Activated naive CD4-positive, alpha-beta T cell treated with Interleukin-2 at 50 U/mL for 16 hours (primary cell): ENCODE measurements at places on chromosomes 5 and 9.

DNA sequence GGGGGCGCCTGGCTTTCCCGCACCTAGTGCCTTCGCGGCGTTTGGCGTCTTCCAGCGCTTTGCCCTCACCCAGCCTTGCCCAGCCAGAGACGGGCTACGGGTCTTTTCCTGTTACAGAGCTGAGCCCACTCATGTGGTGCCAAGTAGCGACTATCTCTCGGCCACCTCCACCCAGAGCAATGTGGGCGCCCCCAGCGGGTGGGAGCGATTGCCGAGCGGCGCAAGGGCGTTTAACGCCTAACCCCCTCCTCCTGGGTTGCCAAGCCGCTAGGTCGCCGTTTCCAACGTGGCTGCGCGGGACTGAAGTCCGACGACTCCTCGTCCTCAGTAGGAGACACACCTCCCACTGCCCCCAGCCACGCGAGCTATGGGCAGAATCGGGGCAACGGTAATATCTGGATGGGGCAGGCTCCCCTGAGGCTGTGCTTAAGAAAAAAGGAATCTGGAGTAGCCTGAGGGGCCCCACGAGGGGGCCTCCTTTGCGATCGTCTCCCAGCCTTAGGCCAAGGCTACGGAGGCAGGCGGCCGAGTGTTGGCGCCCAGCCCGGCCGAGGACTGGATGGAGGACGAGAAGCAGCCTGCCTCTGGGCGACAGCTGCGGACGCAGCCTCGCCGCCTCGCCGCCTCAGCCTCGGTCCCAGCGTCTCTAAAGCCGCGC is 5.8 kb downstream of the TLX3 start:
- DNase-seq = no peak

GRCh38 chr5:518721-519120 is 5.5 kb downstream of the SLC9A3 start:
- DNase-seq = no peak

DNA sequence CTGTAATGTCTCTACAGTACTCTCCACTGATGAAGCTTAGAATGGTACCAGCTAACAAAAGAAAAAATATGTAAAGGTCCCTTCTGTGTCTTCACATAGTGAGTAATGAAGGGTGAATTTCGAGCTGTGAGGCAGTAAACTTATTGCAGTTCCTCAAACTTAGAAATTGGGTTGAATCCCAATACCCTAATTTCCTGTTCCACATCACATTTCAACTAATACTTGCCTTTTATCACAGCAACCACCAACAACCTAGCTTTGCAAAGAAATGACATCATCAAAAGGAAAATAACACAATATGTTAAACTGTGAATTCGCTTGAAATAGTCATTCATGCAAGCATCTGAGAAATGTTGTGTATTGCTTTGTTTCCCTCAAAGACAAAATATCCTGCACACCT is 9.4 kb upstream of the TNFAIP8 start:
- DNase-seq = no peak

DNA sequence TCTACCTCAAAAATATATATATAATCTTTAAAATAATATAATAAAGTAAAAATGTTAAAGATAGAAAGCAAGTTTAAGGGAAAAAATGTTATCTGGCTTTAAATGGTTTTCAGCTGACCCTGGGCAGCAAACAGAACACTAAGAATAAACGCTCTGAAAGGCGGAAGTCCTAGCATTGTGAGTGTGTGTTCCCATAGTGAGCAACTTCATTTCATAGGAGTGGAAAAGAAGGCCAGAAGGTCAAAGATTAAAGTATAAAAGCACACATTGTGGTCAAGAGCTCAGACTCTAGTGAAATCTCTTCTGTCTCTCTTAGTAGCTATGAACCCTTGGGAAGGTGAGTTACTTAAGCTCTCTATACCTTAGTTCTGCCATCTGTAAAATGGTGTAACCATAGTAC is 374.4 kb downstream of the ENC1 start:
- DNase-seq = no peak

- DNase-seq = peak; percentile 89
Observed at GRCh38 chr5:67206929-67207328, 10.3 kb upstream of the CD180 start.

GRCh38 chr9:115194216-115194615 is 76.3 kb upstream of the TNC start:
- no peak for DNase-seq

GRCh38 chr5:88836195-88836838 is 46.7 kb downstream of the MEF2C start:
- no peak for DNase-seq

GRCh38 chr9:2420543-2420942 is 201.0 kb upstream of the VLDLR start:
- no peak for DNase-seq

DNA sequence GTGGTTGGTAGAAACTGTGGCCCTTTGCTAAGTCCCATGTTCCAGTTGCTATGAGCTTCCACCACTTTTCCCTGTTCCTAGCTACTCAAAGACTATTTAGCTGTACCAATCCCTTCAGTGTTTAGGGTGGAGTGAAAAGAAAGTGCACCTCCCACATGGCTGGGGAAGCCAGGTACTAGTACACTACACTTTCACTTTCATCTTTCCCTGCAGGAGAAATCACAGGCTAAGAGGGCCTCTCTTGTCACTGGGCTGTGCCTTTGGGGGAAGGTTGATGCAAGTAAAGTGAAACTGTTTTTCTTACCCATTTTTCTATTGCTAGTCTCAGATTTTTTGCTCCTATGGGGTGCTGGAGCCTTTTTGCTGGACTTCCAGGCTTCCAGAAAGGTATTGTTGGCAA is 33.5 kb upstream of the CKS2 start:
- no peak for DNase-seq

GRCh38 chr5:138466125-138466899 is 1.0 kb downstream of the EGR1 start:
- DNase-seq = peak; percentile 20

- no peak for DNase-seq
Observed at GRCh38 chr9:129554649-129555048, 66.3 kb downstream of the C9orf50 start.

GRCh38 chr5:4989118-4989517 is 151.0 kb upstream of the ADAMTS16 start:
- DNase-seq = no peak

DNA sequence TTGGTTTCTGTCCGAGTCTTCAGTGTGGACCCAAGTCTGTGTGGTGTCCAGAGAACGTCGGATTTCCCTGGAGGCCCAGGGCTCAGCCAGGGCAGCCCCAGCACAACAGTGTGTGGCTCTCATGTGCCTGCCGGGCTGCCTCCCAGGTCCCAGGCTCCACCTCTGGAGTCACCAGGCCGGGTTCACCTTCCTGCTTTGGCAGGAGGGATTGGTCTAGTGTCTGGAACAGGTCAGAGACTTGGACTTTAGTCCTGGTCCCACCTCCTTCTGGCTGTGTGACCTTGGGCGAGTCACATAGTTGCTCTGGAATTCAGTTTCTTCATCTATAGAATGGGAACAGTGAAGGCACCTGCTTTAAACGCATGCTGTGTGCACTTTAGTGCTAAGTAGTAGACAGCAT is 3.2 kb downstream of the DOLPP1 start:
- no peak for DNase-seq

GRCh38 chr9:19788152-19788551 is 685 bp downstream of the SLC24A2 start:
- DNase-seq = no peak

DNA sequence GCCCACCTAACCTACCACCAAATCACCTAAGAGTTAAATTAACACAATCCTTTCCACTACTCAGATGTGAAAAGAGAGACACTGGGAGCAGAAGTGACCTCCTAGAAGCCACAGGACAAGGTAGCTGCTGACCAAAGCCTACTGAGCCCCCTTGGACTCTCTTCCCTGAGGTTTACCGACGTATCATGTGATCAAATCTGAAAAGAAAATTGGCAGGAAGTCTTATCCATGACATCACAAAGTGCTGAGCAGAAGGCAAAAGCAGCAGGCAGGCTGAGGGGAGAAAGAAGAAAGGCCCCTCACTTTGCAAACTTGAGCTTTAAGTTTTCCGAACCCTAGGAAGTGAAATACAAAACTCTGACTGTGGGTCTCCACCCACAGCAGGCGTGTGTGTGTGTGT is 11.1 kb downstream of the PRELID2 start:
- no peak for DNase-seq

DNA sequence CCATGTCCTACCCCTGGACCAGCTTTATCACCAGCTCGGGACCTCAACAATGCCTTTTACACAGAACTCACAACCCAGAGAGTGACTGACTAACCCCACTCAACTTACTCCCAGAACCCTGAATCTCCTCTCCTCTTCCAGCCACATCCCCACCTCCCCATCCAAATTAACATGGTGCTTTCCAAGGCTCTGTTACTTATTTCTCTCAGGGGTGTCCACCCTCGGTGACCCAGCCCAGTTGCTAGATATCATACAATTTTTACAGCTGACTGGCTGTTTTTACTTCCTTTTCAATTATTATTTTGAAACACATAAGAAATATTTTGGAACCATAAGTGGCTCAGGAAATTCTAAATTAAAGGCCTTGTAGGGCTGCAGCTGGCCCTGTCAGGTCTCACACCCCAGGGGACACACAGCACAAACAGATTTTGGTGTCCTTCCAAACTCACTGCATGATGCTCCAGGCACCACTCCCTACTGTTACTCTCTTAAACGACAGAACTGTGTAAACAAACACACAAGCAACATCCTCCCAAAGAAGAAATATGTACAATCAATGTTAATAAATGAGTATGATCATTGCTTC is 180.6 kb downstream of the ADAMTS12 start:
- no peak for DNase-seq

DNA sequence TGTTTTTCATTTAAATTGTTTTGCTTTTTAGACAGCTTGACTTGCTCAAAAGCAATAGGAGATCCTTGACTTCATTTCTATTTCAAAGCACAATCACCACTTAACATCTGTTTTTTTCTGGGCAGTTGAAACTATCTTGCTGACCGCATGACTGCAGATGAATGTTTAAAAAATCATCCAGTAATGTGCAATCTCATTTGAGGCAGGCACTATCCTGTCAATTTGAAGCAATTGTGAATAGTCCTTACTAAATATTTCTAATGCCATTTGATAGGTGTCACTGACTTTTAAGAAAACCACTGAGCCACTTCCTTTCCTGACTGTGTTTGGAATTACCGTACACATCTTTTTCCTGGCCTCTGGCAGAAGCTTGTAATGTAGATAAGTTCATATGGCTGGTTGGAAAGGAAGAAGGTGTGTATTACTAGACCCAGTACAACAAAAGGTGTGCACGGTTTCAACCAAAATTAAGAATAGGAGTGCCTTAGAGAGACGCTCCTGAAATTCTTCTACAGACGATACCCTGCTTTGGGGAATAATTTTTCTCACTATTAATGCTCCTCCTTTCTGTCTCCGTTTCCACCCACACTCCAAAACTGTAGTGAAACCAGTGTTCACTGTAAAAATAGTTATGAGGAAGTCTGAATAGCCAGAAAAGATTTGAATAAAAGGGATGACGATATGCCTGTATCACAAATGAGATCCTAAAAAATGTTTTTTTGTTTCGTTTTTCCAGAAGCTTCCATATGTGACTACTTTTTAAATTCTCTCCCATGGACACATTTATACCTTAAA is 136.7 kb upstream of the MOCS2 start:
- DNase-seq = no peak

DNA sequence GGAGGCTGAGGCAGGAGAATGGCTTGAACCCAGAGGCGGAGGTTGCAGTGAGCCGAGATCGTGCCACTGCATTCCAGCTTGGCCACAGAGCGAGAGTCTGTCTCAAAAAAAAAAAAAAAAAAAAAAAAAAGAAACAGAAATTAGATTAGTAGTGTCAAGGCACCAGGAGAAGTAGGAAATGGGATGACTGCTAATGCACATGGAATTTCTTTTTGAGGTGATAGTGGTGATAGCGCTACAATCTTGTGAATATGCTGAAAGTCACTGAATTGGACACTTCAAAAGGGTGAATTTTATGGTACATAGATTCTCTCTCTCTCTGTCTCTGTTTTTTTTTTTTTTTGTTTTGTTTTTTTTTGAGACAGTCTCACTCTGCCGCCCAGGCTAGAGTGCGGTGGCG is 42.1 kb upstream of the SUB1 start:
- DNase-seq = no peak

DNA sequence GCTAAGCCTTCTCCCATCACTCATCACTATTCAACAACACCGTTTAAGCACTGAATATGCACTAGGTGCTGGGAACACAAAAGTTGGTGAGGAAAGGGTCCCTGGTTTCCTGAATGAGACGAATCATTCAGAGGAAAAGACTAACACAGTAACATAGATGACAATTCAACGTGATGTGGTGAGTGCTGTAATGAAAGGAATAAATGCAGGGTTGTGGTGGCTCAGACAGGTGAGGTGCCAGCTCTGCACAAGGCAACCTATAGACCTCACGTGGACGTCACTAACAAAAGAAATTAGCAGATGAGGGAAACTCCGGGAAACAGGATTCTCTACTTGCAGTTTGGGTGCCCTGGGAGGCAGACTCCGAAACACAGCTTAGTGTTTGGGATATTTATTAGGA is 40.0 kb upstream of the ERBIN start:
- no peak for DNase-seq

GRCh38 chr9:2816476-2817141 is 27.3 kb downstream of the PUM3 start:
- no peak for DNase-seq

DNA sequence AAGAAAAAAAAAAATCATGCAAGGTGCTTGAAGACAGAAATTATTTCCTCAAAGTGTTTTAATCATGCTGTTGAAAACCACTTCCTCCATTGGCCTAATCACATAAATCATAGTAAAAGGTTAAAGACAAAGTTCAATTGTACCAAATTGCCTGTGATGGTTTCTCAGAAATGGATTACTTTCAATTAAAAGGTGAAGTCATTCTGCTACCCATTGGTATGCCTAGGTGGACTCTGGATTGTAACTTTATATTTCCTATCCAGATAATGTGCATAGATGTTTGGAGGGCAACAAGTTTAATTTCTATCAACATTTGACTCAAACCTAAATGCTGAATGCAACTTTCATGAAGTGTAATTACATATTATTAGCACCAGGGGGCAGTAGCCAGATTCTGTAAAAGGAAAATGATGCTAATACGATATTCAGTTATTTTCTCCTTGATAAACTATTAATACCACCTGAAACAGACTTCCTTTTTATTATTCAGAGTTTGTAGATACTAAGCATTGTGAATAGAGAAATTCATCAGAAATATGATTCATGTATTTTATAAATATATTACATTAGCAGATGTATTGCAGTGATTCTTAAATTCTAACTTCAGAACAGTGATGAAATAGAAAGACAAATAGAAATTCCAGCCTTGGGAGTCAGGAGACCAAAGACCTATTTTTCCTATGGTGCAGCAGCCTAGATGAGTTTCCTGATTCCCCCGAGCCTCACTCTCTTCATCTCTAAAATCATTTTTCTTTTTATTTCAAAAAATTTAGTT is 148.2 kb downstream of the CAAP1 start:
- no peak for DNase-seq

GRCh38 chr9:105259731-105260612 is 15.5 kb downstream of the SLC44A1 start:
- no peak for DNase-seq
